Stimulated activated naive CD4-positive, alpha-beta T cell (primary cell): ENCODE measurements at places on chromosomes 13 and 19.

- no peak for DNase-seq
Observed at GRCh38 chr13:25232937-25233515, 54.3 kb downstream of the MTMR6 start.

DNA sequence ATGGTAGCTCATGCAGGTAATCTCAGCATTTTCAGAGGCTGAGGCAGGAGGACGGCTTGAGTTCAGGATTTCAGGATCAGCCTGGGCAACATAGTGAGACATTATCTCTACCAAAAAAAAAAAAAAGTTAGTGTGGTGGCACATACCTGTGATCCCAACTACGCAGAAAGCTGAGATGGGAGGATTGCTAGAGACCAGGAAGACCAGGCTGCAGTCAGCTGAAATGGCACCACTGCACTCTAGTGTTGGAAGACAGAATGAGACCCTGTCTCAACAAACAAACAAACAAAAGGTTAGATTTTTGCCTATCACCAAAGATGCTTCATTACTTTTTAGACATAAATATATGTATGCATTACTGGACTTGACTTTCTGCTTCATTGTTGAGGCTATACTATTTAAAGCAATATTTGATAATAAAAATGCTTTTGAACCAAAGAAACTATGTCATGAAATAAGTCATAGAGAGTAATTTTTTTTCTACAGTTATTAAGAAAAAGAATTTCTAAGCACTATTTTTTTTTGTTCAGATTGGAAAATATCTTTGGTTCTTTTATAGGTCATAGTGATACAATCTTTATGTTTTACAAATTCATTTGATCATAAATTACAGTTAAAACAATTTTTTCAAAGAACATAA lies 1180.1 kb upstream of the ATXN8OS start:
- DNase-seq, result no peak

DNA sequence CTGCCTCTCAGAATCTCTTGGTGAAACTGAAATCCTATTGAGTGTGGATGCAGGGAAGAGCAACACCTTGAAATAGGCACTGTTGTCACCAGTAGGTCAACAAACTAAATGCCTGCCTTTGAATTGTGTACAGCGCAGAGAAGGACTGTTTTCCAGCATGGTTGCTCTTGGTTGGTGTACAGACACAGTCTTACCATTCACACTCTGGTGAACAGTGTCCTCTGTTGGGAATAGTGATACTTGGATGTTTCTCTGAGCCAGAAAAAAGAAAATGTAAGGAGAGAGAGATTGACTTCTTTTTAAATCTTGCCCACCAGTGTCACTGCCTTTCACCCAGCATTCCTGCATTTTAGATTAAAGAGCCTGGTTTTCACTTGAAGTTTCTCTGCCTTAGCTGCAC lies 179.7 kb downstream of the STK24 start:
- DNase-seq, result no peak

DNA sequence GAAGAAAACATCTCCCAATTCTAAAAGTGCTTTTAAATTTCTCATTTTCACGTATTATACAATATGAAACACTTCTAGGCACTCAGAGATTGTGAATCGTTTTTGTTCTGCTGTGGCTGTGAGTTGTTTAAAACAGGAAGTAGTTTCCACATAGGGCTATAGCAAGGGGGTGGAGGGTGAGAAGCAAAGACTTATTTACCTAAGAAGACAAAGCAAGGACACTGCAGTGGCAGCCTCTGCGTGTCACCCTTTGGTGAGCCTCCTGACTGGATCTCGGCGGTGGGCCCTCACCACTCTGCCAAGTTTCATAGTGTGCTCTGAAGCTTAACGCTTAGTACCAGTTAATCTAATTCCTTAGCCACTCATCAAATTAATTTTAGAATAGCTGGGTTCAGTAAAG lies 56.8 kb downstream of the TNFSF13B start:
- DNase-seq, result no peak

DNA sequence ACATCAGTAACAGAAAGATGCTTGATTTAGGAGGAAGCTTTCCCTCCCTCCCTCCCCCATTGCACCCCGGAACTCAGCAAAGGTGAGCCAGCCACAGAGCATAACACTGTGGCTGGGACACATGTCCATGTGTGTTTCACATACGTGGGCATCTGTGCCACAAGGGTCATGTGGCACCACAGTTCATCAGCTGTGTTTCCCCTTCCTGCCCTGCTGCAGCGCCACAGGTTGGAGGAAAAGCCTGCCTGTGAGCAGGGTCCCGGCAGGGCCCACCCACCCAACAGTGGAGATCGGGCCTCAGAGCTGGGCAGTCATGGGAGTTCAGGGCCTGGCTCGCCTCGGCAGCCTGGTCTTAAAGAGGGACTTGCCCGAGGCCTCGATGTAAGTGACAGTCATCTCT lies 2.8 kb downstream of the ACP5 start:
- no peak for DNase-seq

GRCh38 chr13:30739761-30740642 lies 4.7 kb downstream of the ALOX5AP start:
- peak; percentile 44 for DNase-seq

- DNase-seq, result no peak
Observed at GRCh38 chr19:34504273-34504808, 22.8 kb downstream of the WTIP start.

DNA sequence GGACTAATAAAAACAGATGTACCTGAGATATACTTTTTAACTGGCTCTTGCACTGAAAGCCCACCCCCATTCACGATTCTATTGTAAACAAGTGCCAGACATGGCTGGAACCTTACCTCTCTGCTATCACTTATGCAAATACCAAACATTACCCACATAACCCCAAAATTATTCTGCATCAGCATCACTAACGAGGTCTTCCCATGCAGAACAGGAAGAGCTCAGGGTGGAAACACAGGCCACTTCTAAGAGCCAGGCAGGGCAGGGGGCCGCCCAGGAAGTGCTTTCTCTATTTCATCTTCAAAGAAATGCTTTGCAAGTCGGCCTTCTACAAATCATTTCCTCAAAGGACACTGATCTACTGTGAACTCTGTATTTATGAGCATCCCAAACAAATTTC lies 7.3 kb downstream of the IRS2 start:
- DNase-seq, result peak; percentile 81

- DNase-seq, result no peak
Observed at GRCh38 chr19:8611877-8612806, 1.6 kb upstream of the ADAMTS10 start.

DNA sequence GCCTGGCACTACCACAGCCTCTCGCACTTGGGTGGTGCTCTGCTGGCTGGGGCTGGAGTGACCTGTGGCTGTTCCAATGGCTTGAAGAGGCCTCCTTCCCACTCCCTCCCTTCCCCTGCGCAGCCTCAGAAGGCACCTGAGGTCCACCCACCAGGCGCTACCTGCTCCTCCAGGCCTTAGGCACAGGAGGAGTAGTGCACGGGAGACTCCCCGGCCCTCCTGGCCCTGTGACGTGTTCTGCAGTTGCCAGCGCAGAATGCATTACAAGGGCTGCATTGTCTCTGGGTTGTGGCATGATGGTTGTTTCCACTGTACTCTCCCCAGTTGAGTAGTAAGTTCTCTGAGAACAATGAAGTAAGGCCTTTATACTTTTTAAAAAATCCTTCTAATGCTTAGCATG lies 128.6 kb downstream of the TEX29 start:
- no peak for DNase-seq

GRCh38 chr19:49114630-49115363 lies 627 bp downstream of the LIN7B start:
- peak; percentile 23 for DNase-seq

- DNase-seq, result no peak
Observed at GRCh38 chr13:46812301-46812797, 15.4 kb upstream of the ESD start.

- no peak for DNase-seq
Observed at GRCh38 chr13:34019870-34020269, 201.9 kb downstream of the RFC3 start.

DNA sequence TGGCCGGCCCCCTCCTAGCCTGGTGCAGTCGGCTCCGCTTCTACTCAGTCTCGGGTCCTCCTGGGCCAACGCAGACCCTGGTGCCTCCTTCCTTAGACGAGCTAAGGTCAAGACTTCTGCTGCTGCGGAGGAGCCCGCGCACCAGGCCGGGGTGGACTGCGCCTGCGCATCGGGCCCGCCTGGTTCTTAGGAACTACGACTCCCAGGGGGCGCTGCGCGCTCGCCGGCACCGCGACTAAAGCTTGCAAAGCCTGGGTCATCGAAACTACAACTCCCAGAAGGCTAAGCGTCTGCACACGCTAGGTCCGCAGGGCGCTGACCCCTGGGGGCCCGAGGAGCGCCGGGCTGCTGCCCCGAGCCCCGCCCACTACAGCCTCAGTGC lies at the start of gene ZNF835:
ZNF835 (minus strand) TSS at position 145 of the 382 bp plus-strand sequence. CDS start 6,559 bp downstream, outside the sequence.
- peak; percentile 59 for DNase-seq

DNA sequence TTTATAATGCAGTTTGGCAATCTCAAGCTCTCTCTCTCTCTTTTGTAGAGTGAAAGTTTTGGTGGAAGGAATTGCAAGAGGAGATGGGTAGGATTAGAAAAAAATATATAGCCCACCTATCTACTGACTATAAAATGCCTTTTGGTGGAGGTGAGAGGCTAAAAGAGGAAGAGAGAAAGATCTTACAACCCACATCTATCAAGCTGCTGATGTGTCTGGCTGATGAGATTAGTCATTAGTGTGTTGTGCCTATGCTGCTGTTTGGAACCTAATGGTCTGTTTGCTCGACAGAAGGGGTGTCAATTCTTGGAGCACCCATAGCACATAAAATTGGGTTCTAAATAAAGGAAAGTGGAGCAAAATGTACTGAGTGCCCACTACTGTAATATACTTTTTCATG lies 411.0 kb downstream of the HS6ST3 start:
- DNase-seq, result no peak

DNA sequence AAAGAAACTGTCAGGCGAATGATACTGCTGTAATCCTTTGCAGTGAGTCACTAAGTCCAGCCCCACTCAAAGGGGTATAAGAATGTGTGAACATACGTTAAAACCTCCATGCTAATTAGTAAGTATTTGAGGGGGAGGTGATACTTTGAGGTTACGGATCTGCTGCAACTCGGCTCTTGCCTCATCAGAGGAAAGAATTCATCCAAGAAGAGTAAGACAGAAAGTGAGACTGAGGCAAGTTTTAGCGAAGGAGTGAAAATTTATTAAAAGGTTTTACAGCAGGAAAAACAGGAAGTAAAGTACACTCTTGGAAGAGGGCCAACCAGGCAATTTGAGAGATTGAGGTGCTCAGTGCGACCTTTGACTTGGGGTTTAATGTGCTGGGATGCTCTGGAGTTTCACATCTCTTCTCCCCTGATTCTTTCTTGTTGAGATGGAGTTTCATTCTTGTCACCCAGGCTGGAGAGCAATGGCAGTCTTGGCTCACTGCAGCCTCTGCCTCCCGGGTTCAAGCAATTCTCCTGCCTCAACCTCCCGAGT lies 9.8 kb downstream of the CLEC4M start:
- no peak for DNase-seq

DNA sequence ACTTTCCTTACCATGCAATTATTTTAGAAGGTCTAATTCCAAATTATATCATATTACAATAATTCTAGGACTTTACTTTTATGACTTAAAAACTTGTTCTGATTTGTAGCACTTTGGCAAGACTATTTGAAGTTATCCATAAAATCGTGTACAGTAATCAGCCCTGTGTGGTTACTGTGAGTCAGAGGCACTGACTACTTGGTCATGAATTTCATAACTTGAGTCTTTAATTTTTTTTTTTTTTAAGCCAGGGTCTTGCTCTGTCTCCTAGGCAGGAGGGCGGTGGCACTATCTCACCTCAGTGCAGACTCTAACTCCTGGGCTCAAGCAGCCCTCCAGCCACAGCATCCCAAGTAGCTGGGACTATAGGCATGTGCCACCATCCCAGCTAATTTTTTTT lies 1319.2 kb upstream of the SLC10A2 start:
- DNase-seq, result no peak

GRCh38 chr19:19554074-19555023 lies 16.3 kb downstream of the CILP2 start:
- no peak for DNase-seq

- no peak for DNase-seq
Observed at GRCh38 chr13:96551546-96551945, 442.7 kb downstream of the OXGR1 start.

GRCh38 chr19:10898633-10899032 lies 27.3 kb downstream of the CARM1 start:
- no peak for DNase-seq

DNA sequence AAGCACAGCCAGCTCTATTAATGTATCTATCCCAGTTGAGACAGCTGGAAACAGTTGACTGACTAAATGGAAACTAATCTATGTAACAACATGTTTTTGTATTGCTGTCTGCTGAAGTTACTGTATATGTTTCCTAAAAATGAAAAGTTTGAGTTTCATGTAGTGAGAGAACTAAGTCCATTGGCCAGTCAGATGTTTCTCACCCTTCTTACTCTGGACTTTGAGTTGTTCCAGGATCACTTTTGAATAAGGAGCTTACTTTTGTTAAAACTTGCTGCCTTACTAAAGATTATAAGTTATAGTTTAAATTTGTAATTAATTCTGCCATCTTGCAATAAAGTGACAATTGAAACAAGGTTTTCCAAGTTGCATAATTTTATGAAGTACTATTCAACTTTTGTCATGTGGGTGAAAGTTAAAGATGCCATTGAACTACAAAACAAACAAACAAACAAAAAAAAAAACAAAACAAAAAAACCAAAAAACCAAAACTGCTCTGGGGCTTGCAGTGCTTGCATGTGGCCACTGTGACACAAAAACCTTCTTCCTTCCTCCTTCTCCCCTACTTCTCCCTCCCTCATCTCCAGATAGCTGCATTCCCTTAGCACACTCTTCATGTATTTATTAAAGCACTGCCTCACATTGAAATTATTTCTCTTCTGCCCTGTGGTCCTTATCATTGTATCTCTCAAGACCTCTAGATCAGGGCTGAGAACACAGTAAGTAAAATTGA lies 15.3 kb downstream of the WDFY2 start:
- DNase-seq, result no peak

- DNase-seq, result peak; percentile 72
Observed at GRCh38 chr19:14369399-14370168, 11.7 kb upstream of the ADGRE5 start.

- no peak for DNase-seq
Observed at GRCh38 chr19:39867133-39867532, 21.0 kb upstream of the FBL start.

DNA sequence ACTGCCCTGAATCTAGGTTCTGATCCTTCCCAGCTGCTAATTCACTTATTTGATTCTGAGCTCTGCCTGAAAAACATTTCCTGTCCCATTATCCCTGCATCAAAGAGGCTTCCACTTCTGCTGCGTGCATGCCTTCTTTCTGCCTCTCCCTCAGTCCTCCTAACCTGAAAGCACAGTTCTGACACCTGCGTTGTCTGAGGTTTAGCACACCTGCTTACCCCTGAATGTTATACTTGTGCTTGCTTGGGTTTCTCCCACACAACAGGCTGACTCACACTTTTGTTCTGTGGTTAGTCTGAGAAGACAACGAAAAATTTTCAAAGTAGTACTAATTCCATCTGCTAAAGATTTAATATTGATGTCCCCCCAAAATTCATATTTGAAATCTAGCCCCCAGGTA lies 3.1 kb upstream of the SOHLH2 start:
- DNase-seq, result no peak

- no peak for DNase-seq
Observed at GRCh38 chr13:40205771-40206240, 460.6 kb downstream of the FOXO1 start.

GRCh38 chr13:23087880-23088279 lies 92.9 kb upstream of the SGCG start:
- no peak for DNase-seq
